Bladder microvascular endothelial cell (primary cell): ENCODE measurements at places on chromosomes 6 and 20. TPM values are rescaled to one million over a fixed set of nuclear protein-coding genes. Genes with fewer than 3 reads are reported as not detected.

The CDK19 gene
- total RNA-seq: 4.2 and 8.6 TPM in 2 replicates

The ULBP3 gene
- total RNA-seq: 5.3 and 7.4 TPM in 2 replicates

The TCF15 gene
- 1.6 and 3.7 TPM in 2 replicates for total RNA-seq

The GPLD1 gene
- 0.06 TPM in 1 of 2 replicates, not detected in the other for total RNA-seq

The TRDN gene
- not detected in 2 replicates for total RNA-seq

The FERMT1 gene
- 0.38 and 0.97 TPM in 2 replicates for total RNA-seq

The MUCL3 gene
- not detected in 2 replicates for total RNA-seq

The NRN1 gene
- 19.5 and 28.7 TPM in 2 replicates for total RNA-seq

The SNX21 gene
- total RNA-seq: 10.2 and 13.4 TPM in 2 replicates

The TAGAP gene
- not detected in 2 replicates for total RNA-seq

The PKIB gene
- total RNA-seq: 0.13 TPM in 1 of 2 replicates, not detected in the other

The SNRPB2 gene
- total RNA-seq: 25.1 and 45.4 TPM in 2 replicates

The TRMT11 gene
- 6.6 and 17.2 TPM in 2 replicates for total RNA-seq

The TP53INP2 gene
- total RNA-seq: 5.3 and 11.2 TPM in 2 replicates

The OR2J3 gene
- not detected in 2 replicates for total RNA-seq

The DSN1 gene
- 21.0 and 22.8 TPM in 2 replicates for total RNA-seq

The NKAIN4 gene
- total RNA-seq: not detected in 2 replicates

The LGSN gene
- not detected in 2 replicates for total RNA-seq

The BPI gene
- total RNA-seq: not detected in 2 replicates

The SLC17A2 gene
- not detected in 2 replicates for total RNA-seq

The CD40 gene
- total RNA-seq: 10.1 and 31.1 TPM in 2 replicates

The MTRF1L gene
- total RNA-seq: 14.1 and 17.7 TPM in 2 replicates

The PI3 gene
- total RNA-seq: not detected in 2 replicates

The PRL gene
- not detected in 2 replicates for total RNA-seq

The NKX2-2 gene
- total RNA-seq: not detected in 2 replicates

The C20orf141 gene
- total RNA-seq: not detected in 2 replicates

The SCUBE3 gene
- 0.65 and 3.0 TPM in 2 replicates for total RNA-seq

The NNAT gene
- total RNA-seq: 0.32 TPM in 1 of 2 replicates, not detected in the other

The MROH8 gene
- 0.25 and 0.49 TPM in 2 replicates for total RNA-seq

The LRFN2 gene
- total RNA-seq: not detected in 2 replicates

The AKAP12 gene
- 143 and 553 TPM in 2 replicates for total RNA-seq

The TCP11 gene
- not detected in 2 replicates for total RNA-seq

The CALHM6 gene
- 0.50 and 1.3 TPM in 2 replicates for total RNA-seq

The DLL1 gene
- 2.2 and 2.6 TPM in 2 replicates for total RNA-seq

The BYSL gene
- 18.5 and 39.7 TPM in 2 replicates for total RNA-seq

The SAMD3 gene
- not detected in 2 replicates for total RNA-seq

The PLAGL1 gene
- 7.1 and 8.1 TPM in 2 replicates for total RNA-seq

The MRAP2 gene
- 0.16 and 0.57 TPM in 2 replicates for total RNA-seq

The ARFGEF3 gene
- total RNA-seq: 2.1 and 3.9 TPM in 2 replicates

The DYNLRB1 gene
- total RNA-seq: 43.1 and 86.3 TPM in 2 replicates

The PNPLA1 gene
- total RNA-seq: not detected in 2 replicates

The CABLES2 gene
- 0.49 and 2.5 TPM in 2 replicates for total RNA-seq

The GABRR2 gene
- total RNA-seq: 0.32 and 1.2 TPM in 2 replicates

The CGA gene
- total RNA-seq: not detected in 2 replicates

The PAK5 gene
- total RNA-seq: not detected in 2 replicates

The SLC22A16 gene
- not detected in 2 replicates for total RNA-seq

The DSE gene
- 10.4 and 20.0 TPM in 2 replicates for total RNA-seq

The GSTA1 gene
- not detected in 2 replicates for total RNA-seq

The DDO gene
- 0.16 and 5.6 TPM in 2 replicates for total RNA-seq

The LY6G6F gene
- total RNA-seq: not detected in 2 replicates

The BMP6 gene
- total RNA-seq: 101 and 330 TPM in 2 replicates

The POLR3F gene
- 7.1 and 14.8 TPM in 2 replicates for total RNA-seq

The SNAP25 gene
- 0.25 and 0.32 TPM in 2 replicates for total RNA-seq

The NOL7 gene
- 47.6 and 59.7 TPM in 2 replicates for total RNA-seq
